ENCODE measurements at places on chromosomes 13 and 19.

GRCh38 chr13:50203256-50203941 lies 188.2 kb downstream of the KCNRG start:
- no peak overlapping the region for H3K27ac ChIP-seq
- H3K36me3 ChIP-seq: no peaks in the 10 kb centered on the region
- no peaks in the 10 kb centered on the region for H3K27me3 ChIP-seq
- DNase-seq: no peak
- no peaks in the 10 kb centered on the region for H3K4me1 ChIP-seq

DNA sequence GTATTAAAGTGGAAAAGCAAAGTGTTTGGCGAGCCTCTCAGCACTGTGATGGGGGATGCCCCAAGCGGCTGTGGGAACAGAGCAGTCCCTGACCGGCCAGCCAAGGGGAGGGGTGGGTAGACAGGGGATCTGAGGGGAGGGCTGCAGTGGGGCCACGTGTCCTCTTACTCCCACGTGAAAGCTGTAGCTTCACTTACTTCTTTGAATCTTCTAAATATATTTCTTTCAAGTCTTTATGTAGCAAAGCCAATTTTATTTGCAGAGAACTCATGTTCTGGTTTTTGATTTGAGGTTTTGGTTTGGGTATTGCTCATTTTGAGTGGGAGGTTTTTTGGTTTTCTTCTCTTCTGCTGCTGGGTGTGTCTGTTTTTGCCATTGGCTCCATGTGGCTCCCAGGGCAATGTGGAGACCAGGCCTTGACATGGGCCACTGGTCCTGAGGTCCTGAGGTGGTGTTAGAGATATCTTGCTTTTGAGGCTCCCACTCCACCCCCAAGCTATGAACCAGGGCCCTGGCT lies 17.7 kb upstream of the OVOL3 start:
- no peaks in the 10 kb centered on the region for H3K4me1 ChIP-seq
- H3K4me3 ChIP-seq: no peak overlapping the region
- 0 out of 2 replicates have a peak, but pooled peaks cover 2% of the 10 kb centered on the region for H3K36me3 ChIP-seq
- DNase-seq: no peak
- H3K27ac ChIP-seq: no peak overlapping the region
- no peaks in the 10 kb centered on the region for H3K27me3 ChIP-seq

DNA sequence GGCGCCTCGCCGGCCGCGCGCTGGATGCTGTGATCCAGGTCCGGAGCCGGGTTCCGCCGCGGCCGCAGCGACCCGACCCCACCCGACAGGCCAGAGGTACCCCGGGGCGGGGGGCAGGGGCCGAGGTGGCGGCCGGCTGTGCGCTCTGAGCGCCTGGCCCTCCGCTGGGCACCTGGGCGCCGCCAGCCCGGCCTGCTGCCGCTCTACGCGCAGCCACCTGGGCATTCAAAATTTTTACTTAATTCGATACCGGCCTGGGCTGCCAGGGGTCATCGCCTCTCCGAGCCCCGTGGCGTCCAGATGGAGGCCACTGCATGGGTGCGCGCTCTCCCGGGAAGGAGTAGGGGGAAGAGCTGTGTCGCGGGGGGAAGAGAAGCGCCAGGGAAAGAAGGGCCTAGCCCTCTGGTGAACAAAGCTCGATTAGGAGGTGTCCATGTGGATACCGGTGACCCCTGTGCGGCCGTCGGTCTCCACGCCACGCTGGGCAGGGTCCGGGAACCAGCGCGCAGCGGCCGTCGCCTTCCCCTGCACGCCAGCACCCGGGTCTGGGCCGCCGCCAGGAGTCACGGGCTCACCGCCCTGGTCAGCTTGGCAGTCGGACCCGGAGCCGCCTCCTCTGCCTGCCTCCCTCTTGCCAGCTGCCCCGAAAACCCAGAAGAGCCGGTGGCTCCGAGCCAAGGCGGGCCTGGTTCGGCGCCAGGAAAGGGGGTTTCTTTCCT lies 666 bp downstream of the BIVM start:
- no peak for DNase-seq
- no peaks in the 10 kb centered on the region for H3K36me3 ChIP-seq
- H3K4me3 ChIP-seq: peak overlapping the region; percentile 87
- no peak overlapping the region for H3K27ac ChIP-seq

- no peak overlapping the region for H3K27ac ChIP-seq
- H3K36me3 ChIP-seq: no peaks in the 10 kb centered on the region
- H3K27me3 ChIP-seq: no peaks in the 10 kb centered on the region
- no peak for DNase-seq
Measured at GRCh38 chr13:98284679-98285078, 107.6 kb upstream of the RNF113B start.

- peak; percentile 69 for DNase-seq
- peaks cover 30% of the 10 kb centered on the region for H3K4me1 ChIP-seq
- H3K27ac ChIP-seq: no peak overlapping the region
Measured at GRCh38 chr19:46080561-46080960, 39.8 kb upstream of the IGFL4 start.

DNA sequence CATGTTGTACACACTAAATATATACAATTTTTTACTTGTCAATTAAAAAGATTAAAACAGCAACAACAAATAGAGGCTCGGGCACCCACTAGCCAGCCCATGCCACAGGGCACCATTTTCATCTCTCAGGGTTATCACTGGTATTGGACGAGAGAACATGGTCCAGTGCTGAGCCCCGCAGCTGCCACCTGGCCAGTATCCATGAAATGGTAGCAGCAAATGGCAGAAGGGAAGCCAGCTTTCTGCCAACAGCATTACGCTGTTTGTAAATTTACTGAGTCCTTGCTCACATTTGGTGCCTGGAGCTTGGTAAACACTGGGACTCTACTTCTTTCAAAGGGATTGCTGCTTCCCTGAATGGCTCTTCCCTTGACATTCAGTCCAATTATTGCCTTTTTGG lies 87.9 kb upstream of the WASF3 start:
- H3K36me3 ChIP-seq: no peaks in the 10 kb centered on the region
- no peaks in the 10 kb centered on the region for H3K27me3 ChIP-seq
- H3K4me1 ChIP-seq: no peaks in the 10 kb centered on the region

DNA sequence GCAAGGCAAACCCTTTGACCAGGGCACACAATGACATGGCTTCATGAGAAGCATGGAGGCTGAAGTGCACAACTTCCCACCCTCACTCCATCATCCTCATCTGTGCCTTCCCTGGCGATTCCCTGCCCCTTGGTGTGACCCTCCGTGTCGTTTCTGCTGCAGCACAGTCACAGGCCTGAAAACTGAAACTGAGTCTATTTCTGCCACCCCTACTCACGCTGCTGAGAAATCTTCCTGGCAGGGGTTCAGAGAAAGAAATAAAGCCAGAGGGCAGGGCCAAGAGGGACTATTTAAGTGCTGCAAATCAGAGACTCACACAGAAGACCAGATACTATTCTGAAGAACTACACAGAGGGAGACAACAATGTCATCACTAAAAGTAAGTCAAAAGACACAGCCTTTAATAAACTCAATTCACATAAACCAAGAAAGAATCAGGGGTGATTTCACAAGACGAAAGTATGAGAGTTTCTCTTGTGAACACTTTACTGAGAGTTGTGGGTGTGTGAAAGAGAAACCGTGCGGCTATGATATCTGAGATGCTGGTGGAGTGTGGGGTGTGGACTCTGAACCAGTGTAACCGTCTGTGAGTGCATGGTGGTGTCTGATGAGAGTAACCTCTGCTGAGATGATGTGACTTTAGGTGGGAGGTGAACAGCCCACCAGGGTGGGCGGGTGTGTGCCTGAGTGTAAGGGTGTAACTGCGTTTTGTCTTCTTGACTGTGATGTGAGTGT lies 23.5 kb downstream of the LGALS16 start:
- H3K27me3 ChIP-seq: peaks cover 50% of the 10 kb centered on the region
- no peak overlapping the region for H3K27ac ChIP-seq
- no peaks in the 10 kb centered on the region for H3K4me1 ChIP-seq
- no peak for DNase-seq
- H3K4me3 ChIP-seq: no peak overlapping the region

DNA sequence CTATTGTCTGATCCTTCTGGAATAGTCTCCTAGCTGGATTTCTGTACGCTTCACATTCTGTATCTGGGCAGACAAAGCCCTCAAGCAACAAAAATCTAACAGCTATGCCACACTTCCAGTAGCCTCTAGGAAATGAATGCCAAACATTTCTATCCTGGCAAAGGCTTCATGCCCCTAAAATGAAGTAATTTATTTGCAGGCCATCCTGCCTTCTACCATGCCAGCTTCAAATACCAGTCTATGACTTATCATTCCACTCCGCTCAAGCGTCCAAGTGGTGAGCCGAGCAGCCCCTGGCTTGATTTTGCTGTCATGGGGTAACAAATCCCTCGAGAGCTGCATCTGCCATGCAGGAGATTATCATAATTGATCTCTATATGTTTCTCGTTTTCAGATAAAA lies 86.9 kb downstream of the LHFPL6 start:
- DNase-seq: no peak
- no peak overlapping the region for H3K27ac ChIP-seq
- H3K36me3 ChIP-seq: no peaks in the 10 kb centered on the region
- H3K4me1 ChIP-seq: no peaks in the 10 kb centered on the region
- H3K27me3 ChIP-seq: no peaks in the 10 kb centered on the region

GRCh38 chr19:7781157-7781556 lies 18.1 kb downstream of the CLEC4M start:
- H3K27ac ChIP-seq: no peak overlapping the region
- DNase-seq: no peak
- no peaks in the 10 kb centered on the region for H3K36me3 ChIP-seq
- peaks cover 23% of the 10 kb centered on the region for H3K4me1 ChIP-seq
- H3K27me3 ChIP-seq: no peaks in the 10 kb centered on the region

GRCh38 chr13:35793823-35794222 lies 317.3 kb upstream of the MAB21L1 start:
- H3K27ac ChIP-seq: no peak overlapping the region
- H3K4me3 ChIP-seq: no peak overlapping the region
- no peak for DNase-seq
- peaks cover 13% of the 10 kb centered on the region for H3K4me1 ChIP-seq

- H3K4me3 ChIP-seq: no peak overlapping the region
- no peaks in the 10 kb centered on the region for H3K4me1 ChIP-seq
- no peak for DNase-seq
- H3K27me3 ChIP-seq: peaks cover 41% of the 10 kb centered on the region
- no peaks in the 10 kb centered on the region for H3K36me3 ChIP-seq
Measured at GRCh38 chr13:23087880-23088279, 92.9 kb upstream of the SGCG start.

GRCh38 chr19:53422551-53422950 lies 9.2 kb upstream of the ZNF761 start:
- no peak overlapping the region for H3K27ac ChIP-seq
- no peaks in the 10 kb centered on the region for H3K36me3 ChIP-seq
- H3K4me3 ChIP-seq: no peak overlapping the region
- H3K27me3 ChIP-seq: no peaks in the 10 kb centered on the region
- DNase-seq: no peak

- peak overlapping the region; percentile 70 for H3K4me3 ChIP-seq
- DNase-seq: no peak
- peaks cover 55% of the 10 kb centered on the region for H3K4me1 ChIP-seq
- H3K36me3 ChIP-seq: no peaks in the 10 kb centered on the region
Measured at GRCh38 chr19:16497042-16497441, 848 bp downstream of the C19orf44 start.

DNA sequence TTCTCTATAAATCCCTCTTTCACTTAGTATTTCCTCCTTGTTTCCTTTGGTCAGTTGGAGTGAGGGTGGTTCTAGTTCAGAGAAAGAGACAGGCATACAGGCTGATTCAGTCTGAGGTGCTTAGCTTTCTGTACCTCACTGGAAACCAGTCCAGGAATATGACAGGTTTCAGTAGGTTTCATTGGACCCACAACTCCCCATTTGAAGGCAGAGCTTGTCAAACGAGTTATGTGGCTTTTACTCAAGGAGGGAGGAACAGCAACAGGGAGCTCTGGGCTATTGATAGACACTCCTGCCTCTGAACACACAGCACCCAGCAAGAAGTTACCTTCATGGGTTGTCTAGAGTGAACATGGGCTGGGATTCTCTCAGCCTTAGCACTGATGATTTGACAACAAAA lies 14.5 kb downstream of the ACTN4 start:
- H3K36me3 ChIP-seq: peaks cover 32% of the 10 kb centered on the region
- H3K4me1 ChIP-seq: peaks cover 97% of the 10 kb centered on the region
- peak overlapping the region; percentile 99 for H3K27ac ChIP-seq
- no peaks in the 10 kb centered on the region for H3K27me3 ChIP-seq
- peak; percentile 96 for DNase-seq

DNA sequence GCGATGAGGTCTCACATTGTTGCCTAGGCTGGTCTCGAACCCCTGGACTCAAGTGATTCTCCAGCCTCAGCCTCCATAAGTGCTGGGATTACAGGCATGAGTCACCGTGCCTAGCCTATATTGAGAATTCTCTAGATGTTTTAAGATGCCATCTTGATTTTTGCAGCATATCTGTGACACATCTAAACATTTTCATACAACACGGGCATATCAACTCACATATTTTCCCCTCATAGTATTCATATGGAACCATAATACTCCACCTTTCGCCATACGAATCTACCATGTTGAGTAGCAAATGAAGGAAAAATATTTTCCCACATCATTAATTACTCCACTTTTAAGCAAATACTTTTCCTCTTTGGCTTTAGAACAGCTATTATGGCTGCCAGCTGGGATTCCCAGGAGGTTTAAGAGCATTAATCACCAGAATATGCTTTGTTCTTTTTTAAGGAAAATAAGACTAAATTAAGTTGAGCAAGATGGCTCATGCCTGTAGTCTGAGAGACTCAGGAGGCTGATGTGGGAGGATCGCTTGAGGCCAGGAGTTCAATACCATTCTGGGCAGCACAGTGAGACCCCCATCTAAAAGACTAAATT lies 56.9 kb upstream of the GTF2F2 start:
- H3K4me3 ChIP-seq: no peak overlapping the region
- no peaks in the 10 kb centered on the region for H3K4me1 ChIP-seq
- DNase-seq: no peak
- H3K27ac ChIP-seq: no peak overlapping the region
- no peaks in the 10 kb centered on the region for H3K27me3 ChIP-seq

DNA sequence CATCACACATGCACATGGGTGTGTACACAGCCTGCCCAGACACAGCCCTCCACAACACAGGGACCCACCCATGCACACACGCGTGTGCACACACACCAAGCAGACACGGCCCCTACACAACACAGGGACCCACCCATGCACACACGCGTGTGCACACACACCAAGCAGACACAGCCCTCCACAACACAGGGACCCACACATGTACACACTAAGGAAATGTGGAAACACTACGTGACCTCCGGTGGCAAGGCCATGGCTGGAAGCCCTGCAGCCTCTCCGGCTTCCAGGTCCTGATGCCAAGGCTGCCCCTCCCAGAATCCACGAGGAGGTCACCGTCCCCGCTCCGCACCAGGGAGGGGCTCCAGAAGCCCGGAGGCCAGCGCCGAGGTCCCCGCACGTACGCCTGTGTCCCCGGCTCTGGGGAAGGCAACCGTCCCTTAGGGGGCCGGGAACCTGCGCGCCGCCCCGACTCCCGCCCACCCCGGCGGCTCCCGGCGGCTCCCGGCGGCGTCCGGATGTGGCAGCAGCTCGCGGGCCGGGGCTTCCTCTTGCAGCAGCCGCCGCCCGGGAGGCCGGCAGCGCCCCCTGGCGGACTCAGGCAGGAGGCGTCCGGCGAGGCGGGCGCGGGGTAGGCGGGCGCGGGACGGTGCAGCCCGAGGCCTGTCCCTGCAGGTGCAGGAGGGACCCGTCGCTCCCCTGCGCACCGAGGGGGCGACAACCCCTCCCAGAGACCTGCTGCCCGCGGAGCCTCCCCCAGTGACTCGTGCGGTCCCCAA lies 29.8 kb upstream of the GRTP1 start:
- H3K36me3 ChIP-seq: no peaks in the 10 kb centered on the region
- peak; percentile 53 for DNase-seq

- no peaks in the 10 kb centered on the region for H3K36me3 ChIP-seq
- no peak for DNase-seq
- peaks cover 81% of the 10 kb centered on the region for H3K4me1 ChIP-seq
- no peak overlapping the region for H3K27ac ChIP-seq
- H3K27me3 ChIP-seq: no peaks in the 10 kb centered on the region
Measured at GRCh38 chr19:44722131-44723121, 23.5 kb downstream of the CEACAM16 start.

Measured in PC-9 (cell line).